Suppressor macrophage (primary cell): ENCODE measurements at places on chromosomes 4 and X.
A peak's percentile ranks its signal among the peaks of the same experiment; 100 is the strongest.

DNA sequence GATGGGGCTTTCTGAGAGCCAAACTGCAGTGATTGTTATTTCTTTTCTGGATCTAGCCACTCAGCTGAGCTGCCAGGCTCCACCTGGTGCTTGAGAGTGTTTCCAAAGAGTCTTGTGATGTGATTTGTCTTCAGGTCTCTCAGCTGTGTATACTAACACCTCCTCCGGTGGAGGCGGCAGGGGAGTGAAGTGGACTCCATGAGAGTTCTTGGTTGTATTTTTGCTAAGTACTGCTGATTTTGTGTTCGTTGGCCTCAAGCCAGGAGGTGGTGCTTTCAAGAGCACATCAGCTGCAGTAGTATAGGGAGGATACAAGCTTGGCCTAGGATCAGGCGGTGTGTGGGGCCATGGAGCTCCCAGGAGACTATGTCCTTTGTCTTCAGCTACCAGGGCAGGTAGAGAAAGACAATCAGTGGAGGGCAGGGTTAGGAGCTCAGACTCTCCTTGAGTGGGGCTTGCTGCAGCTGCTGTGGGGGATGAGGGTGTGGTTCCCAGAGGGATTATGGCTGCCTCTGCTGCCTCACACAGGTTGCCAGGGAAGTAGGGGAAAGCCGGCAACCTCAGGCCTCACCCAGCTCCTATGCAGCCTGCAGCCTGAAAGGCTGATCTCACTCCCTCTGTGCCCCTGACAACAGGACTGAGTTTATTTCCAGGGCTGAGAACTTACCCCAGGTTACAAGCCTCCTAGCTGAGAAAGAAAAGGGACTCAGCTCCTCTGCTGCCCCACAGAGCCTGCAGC is 62.4 kb downstream of the NPFFR2 start:
- DNase-seq: no peak

- DNase-seq: no peak
These were observed 54.3 kb downstream of the NRK start for GRCh38 chrX:105876658-105877057.

GRCh38 chr4:75898536-75898935 is 3.7 kb downstream of the PPEF2 start:
- DNase-seq: no peak

DNA sequence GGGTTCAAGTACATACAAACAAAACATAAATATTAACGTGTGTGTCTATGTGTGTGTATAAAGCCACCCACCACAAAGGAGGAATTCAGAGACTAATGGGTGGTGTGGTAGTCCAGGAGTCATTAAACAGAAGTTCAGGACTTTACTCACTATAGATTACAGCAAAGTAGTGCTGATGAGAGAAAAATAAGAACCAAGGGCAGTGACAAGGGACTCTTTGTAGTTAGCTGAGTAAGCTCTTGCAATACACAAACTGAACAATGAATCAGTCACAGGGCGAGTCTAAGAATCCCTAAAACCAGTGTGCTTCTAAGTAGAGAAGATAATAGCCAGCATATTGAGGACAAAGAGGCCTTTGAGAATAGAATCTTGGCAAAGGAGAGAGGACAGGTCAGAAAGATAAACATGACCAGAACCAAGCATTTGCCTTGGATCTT is 232.4 kb downstream of the PPP3CA start:
- peak; percentile 16 for DNase-seq

- DNase-seq: no peak
These were observed 48.7 kb downstream of the HTT start for GRCh38 chr4:3123181-3123671.

- DNase-seq: no peak
These were observed 388.6 kb downstream of the PDHA2 start for GRCh38 chr4:96228463-96228862.
